Bone marrow (tissue), 2 donors: ENCODE measurements at places on chromosomes 13 and 19.

DNA sequence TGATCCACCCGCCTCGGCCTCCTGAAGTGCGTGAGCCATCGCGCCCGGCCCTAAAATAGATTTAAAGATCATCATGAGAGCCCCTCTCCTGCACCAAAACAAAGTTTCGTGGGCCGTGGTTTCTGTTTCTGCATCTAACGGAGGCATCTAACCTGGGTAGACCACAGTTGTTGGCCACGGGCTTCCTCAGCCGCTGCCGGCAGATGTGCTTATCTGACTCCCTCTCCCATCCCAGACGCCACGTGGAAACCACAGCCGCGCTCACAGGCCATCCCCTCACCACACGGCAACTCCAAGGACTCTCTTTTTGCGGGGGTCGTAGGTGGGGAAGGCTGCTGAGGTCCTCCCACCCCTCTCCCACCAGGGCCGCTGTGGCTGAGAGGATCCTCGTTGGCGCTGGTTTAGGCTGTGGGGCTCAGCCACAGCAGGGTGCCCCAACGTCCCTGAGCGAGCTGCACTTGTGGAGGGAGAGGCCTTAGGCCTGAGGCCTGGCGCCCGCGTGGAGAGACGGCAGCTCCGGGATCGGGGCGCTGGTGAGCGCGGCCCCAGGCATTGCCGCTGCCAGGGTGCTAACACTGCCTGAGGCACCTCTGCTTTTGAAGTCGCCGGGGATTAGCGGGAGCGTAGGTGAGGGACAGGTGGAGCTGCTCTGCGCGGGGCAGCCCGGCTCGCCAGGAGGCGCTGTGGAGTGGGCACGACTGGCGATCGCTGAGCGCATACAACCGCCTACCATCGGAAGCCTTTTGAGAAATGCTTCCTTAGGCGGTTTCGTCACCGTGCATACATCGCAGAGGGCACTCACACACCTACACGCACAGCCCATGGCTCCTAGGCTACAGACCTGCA is 8.9 kb downstream of the ZSCAN1 start:
- DNase-seq = no peak

DNA sequence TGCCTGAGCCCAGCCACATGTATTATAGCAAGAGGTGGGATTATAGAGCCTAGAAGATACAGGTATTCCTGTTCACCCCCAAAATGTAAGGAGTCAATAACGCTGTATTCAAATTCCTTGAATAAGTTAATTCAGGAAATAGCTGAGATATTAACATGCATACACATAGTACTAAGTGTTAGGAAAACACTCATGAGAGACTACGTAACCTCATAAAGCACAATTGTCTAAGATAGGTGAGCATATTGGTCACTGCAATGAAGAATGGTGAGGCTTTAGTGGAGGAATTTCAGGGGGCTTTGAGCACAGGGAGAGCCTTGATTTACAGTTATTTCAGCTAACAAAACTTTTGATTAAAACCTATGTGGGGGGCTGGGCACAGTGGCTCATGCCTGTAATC is 161.6 kb downstream of the LMO7 start:
- DNase-seq = no peak

DNA sequence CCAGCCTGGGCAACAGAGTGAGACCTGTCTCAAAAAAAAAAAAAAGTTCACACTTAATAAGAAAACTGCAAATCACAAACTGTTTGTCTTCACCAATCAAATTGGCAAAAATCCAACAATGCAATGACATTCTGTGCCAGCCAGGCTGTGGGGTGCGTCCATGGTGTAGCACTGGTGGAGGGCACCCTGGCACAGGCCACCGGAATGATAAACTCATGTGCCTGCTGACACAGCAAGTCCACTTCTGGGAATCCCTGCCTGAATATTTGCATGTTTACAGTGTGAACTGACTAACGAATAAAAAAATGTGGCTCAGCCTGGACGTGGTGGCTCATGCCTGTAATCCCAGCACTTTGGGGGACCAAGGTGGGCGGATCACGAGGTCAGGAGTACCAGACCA is 1.6 kb upstream of the LRRC25 start:
- no peak for DNase-seq

GRCh38 chr19:3411636-3412035 is 45.3 kb downstream of the NFIC start:
- no peak for DNase-seq

DNA sequence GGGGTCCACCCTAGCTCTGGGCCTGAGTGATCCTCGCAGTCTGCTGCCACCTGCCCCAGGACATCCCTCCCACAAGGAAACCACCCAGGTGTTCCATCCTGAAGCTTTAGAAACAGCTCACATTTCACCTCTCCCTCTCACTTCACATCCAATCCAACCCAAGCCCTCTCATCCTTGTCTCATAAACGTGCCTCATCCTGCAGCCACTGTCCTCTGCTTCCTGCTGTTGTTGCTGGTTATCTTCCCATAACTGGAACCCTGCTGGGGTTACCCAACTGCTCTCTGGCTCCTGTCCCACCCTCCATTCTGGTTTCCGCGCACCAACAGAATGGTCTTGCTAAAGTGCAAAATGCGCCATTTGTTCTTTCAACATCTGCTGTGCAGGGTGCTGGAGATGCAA is 59.7 kb upstream of the MTIF3 start:
- no peak for DNase-seq

DNA sequence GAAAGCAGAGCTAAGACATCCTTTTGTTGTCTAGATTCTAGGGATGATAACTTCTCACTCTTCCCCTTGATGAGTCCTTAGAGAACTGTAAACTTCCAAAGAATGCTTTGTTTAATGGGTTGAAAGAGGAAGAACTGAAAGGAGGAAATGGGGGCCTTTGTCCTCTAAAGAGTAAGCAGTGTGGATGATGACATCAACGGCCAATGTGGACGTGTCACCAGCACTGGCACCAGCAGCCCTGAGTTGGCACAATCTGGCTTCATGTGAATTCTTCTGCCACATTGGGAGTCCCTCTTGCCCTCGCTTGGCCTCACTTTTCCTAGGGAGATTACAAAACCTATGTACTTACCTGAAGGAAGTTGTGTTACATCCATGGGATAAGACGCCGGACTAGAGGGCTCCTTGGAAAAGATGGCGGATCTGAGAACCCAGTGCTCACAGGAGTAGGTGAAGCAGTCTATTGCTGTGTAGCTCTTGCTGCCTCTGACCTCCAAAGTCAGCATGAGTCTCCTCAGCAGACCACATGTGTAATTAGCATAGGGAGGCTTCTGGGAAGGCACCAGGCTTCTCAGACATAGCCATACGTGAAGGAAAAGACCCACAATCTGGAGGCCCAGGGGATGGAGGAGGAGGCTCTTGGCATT is 62.8 kb downstream of the RGCC start:
- DNase-seq = peak; percentile 7

DNA sequence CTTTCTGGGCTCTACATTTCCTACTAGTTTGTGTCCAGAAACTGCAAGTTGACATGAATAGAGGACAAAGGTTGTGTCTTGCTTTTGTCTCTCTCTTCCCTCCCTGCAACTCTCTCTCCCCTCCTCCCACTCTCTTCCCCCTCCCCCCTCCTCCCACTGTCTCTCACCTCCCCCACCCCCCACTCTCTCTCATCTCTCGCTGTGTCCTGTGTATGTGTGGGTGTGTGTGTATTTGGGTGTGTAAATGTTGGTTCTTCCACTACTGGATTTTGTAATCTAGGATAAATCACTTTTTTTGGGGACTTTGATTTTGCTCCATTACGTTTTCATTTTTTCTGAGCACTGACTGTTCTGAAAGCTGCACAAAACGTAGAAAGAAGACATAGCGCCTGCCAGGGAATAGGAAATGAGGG is 48.4 kb downstream of the AKAP11 start:
- no peak for DNase-seq

DNA sequence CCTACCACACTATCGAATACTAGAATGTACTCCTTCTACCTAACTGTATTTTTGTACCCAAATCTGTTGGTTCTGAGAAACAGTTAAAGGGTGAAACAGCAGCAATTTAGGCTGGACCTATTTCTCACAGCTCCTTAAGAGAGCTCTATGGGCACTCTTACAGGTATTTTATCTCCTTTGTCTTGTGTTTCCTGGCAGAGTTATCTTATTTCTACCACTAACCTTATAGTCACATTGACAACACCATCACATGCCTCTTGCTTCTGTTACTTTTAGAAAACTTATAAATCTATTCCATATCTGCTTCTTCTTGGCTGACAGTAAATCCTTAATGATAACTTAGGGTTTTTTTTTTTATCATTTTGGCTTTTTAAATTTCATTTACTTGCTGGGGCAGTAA is 130.7 kb downstream of the MYO16 start:
- DNase-seq = no peak
